DMS79 treated with DMSO at 0.1 percent for 48 hours (cell line): ENCODE measurements at places on chromosomes 12 and 14.

- no peak for DNase-seq
Observed at GRCh38 chr14:30077946-30078345, 150.3 kb upstream of the PRKD1 start.

DNA sequence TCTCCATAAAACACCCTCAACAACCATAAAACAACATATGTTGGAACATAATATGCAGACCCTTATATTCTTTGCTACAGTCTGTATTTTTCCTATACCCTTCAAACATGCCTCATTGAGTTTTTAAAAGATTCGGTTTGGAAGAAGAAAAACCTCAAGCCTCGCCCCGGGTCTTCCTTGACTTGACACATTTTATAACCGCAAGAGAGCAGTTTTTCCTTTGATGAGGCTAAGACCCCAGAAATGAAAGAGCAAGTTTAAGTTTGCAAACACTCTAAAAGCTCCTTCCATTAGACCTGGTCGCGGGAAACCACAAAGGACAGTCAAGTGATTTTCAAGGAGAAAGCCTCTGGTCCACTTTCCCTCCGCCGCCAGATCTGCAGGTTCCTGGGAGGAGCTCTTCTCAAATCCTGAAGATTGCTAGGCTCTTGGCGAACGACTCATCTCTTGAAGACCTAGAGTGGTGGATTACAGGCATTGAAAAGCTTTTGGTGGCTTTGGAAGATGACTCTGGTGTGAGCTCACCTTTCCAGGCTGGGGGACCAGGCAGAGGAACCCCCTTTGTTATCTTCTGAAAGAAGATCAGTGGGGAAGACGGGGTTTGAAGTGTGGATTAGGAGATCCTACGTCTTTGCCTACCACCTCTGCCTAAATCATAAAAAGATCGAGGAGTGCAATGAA, at the start of gene ASCL4:
Gene ASCL4 (plus strand): TSS at position 356 of the 681 bp plus-strand sequence. CDS start 515 bp downstream, outside the sequence.
- peak; percentile 88 for DNase-seq

GRCh38 chr12:118590406-118591150, 214.2 kb downstream of the SUDS3 start:
- DNase-seq = no peak

- DNase-seq = no peak
Observed at GRCh38 chr12:32043928-32044549, 62.6 kb upstream of the BICD1 start.

DNA sequence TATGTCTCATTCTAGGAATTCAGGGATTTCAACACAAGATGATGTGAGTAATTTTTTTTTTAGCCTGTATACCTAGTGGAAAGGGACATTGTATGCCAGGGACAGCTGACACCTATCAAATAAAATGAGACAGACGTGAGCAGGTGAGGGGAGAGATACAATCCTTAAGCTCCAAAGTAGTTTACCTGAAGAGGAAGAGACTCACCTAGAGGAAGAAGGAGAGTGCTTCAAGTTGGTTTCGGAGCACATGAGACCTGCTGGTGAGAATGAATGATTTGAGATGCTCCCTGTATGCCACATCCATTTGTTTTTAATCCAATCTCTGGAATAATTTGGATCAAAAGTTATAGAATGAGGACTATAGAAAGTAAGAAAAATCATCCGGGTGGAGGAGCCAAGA, 915.4 kb upstream of the FBXO33 start:
- no peak for DNase-seq

DNA sequence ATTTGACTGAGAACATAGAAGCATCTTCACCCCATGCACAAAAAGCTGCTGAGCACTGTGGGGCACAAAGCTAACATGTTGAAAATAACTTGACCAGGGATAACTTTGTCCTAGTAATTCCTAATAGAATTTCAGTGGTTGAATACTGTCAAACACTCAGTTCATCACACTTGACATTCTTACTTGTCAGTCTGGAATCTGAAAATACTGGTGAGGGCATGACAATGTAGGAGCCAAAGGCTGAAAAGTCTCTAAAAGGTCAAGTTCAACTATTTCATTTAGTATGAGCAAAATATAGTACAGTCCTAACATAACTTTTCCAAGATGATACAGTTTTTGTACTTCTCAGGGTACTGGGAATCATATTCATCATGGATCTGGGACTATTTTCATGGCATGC, 504.4 kb upstream of the LMO3 start:
- DNase-seq = no peak

- no peak for DNase-seq
Observed at GRCh38 chr12:1618489-1618888, 10.5 kb upstream of the WNT5B start.

GRCh38 chr12:13839365-13840336, 141.8 kb downstream of the GRIN2B start:
- DNase-seq = no peak

DNA sequence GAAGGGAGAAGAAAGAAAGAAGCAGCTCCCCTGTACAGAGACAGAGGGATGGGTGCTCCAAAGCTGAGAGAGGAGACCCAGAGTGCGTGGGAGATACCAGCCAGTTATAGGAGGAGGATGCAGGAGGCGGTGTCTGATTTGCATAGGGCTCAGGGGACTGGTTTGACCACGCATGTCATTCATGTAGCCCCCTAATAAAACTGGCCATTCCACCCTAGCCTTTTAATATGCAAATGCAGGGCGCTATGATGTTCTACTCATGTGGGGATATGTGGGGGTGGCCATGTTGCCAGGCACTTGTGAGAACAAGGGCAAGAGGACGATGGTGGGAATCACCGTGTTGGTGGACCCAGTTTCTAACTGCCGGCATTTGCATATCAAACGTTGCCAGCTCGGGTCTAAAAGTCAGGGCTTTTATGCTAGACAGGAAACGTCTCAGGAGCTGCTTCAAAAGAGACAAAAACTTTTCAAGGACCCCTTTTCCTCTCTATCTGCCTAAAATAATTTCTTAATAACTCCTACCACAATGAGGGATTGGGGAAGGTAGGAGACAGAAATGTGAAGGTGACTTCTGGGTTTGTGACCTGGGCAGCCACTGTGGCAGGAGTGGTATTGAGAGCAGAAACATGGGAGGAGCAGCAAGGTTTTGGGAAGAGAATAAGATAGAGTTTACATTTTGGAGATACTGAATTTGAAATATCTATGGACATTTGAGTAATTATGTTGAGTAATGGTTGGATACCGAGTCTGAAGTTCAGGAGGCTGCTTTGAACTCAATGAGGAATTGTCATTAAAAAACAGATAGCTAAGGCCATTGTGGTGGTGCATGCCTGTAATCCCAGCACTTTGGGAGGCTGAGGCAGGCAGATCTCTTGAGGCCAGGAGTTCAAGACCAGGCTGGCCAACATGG, 2.2 kb upstream of the ATXN3 start:
- no peak for DNase-seq

DNA sequence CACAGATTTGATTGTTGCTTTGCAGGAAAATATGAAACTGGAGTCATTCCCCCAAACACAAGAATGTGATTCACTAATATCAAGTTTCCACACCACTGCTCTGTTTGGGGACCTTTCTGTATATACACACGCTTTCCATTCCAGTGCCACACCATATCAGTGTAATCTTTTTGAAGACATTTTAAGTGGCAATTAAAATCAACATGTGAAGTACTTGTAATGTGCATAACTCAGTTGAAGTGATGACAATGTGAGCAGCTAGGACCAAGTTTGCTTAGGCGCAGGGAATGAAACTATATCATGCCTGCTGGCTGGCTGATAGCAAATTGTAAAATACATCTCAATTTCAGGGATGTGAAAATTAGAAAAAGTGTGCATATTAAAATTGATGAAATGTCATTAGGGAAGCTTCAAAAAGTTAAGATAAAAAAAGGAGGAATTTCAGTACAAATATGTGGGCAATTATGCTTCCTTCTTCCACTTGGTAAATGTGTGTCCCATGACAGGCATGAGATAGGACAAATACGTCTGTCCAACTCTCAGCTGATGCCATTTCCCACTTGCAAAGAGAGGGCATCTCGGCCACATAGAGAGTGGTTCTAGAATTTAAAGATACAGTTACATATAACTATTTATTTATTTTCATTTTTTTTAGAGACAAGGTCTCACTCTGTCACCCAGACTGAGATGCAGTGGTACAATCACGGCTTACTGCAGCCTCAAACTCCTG, 43.7 kb downstream of the HSPB8 start:
- DNase-seq = peak; percentile 73

DNA sequence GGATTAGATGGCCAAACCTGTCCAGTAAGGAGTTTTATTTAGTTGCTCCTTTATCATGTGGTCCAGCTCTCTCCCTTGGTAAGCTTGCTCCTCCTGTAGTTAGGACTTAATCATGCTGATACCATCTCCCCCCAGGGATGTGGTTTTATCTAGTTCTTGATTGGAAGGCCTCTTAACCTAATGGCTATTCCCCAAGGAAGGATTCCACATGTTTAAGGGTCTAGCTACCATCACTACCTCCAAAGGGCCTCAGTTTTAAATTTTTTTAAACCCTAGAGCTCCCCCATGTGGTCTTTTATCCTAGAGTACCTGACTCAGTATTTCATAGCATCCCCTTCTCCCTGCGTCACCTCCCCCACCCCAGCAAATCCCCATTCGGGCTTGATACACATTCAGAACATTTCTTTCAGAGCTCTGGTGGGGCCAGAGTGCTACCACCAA, 22.5 kb downstream of the MAP3K12 start:
- DNase-seq = no peak

DNA sequence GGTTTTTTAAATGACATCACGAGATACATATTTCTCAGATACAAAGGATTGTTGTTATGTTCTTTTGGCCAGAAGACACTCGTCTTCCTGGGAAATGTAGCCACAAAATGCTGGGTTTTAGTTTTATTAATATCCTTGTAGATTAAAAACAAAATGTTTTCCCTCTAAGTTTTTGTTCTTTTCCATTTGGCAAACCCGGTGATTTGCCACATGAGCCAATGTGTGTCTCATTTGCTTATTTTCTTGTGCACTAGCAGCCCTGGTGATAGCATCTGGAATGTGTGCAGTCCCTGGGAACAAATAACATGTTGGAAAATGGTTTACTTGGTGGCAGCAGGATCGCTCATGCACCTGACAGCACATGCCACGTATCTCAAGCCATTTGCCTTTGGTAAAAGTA, 61.0 kb downstream of the HMGA2 start:
- DNase-seq = no peak

GRCh38 chr12:127300753-127301152, 966.2 kb upstream of the TMEM132C start:
- no peak for DNase-seq

- no peak for DNase-seq
Observed at GRCh38 chr14:67765192-67765834, 51.1 kb downstream of the ZFYVE26 start.

GRCh38 chr14:105313381-105314286, 914 bp upstream of the PACS2 start:
- DNase-seq = peak; percentile 53

DNA sequence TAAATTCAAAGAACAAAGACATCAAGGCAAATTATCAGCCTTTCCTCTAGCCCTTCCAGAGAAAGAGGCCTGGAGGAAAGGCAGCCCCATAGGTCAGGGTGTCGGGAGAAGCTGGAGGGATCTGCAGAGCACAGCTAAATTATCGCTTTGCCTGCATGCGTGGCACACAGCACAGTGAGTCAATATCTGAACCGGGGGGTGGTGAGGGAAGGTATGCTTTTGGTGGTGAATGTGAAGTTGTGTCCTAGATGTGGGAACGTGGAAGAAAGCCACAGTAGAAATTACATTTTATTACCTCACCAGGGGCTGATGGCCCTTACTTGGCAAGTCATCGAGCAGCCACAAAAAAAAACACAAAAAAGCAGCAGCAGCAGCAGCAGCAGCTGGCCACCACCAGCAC, 243.2 kb downstream of the EGLN3 start:
- DNase-seq = no peak

DNA sequence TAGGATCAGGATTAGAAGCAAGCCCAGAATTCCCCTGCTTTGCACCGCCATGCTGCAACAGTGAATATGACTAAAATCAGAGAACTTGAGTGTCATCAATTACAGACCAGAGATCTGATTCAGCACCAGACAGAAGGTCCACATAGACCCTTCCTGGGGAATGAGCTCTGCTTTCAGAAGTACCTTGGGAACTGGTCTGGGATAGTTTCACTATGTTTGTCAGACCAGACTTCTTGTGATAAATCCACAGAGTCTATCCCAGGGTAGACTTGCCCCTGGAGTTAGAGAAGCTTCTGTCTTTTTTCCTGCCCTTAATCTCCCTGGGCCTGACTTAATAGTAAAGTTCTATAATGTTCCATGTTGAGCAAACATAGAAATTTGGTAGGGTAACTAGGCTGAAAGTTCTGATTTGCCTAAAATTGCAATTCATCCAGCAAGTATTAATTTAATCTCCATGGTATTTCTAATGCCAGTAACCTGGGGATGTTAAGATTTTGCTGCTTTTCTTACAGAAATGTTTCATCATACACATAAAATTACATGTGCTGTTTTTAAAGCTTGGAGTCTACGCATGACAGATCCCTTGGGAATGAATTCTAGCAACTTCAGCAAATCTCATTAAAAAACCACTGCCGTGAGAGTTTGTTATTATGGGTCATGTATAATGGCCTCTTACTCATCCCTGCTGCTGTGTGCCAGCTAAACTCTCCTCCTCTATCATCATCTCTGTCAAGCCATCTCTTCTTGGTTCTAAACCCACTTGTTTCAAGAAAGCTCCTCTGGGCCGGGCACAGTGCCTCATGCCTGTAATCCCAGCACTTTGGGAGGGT, 61.3 kb upstream of the METAP2 start:
- peak; percentile 18 for DNase-seq

GRCh38 chr14:22512106-22512814, 76.8 kb downstream of the DAD1 start:
- no peak for DNase-seq

GRCh38 chr12:28421374-28421773, 231.1 kb downstream of the CCDC91 start:
- no peak for DNase-seq

GRCh38 chr14:59484639-59485175, 390 bp downstream of the JKAMP start:
- DNase-seq = peak; percentile 91

DNA sequence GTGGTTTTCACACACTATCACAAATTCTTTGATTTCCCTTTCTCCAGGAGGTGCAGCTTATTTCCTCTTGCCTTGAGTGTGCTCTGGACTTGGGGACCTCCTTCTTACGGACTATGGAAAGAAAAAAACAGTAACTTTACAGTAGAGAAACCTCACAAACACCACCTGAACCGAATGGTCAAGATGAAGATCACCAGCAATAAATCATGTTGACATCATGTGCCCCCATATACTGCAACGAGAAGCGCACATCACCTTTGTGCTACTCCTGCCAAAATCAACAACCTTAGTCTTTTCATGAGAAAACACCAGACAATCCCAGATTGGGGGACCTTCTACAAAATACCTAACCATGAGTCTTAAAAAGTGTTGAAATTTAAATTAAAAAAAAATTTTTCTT, 13.3 kb upstream of the NYNRIN start:
- no peak for DNase-seq

DNA sequence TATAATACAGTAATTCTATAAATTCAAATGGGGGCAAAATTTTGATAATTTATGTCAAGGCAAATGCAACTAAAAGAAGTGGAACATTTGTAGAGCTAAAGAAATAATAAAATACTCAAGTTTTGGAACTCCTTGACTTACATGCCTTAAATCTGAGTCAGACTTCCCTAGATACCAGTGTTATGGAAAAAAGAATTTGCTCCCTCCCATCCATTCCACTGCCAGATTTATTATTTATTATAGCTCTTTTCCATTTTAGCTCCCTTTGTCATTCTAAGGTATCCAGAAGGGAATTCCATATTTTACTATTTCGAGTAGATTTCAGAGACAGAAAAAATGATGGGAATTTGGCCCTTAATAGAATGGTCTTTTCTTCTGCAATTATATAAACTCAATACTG, 44.0 kb downstream of the RHOJ start:
- DNase-seq = no peak

- DNase-seq = no peak
Observed at GRCh38 chr12:80834724-80835123, 103.0 kb downstream of the LIN7A start.
